ENCODE measurements at places on chromosomes 2 and 18.

- no peak for DNase-seq
- H3K4me1 ChIP-seq: no peaks in the 10 kb centered on the region
- H3K27ac ChIP-seq: no peak overlapping the region
- H3K36me3 ChIP-seq: no peaks in the 10 kb centered on the region
Measured at GRCh38 chr2:184681642-184682321, 83.5 kb downstream of the ZNF804A start.

DNA sequence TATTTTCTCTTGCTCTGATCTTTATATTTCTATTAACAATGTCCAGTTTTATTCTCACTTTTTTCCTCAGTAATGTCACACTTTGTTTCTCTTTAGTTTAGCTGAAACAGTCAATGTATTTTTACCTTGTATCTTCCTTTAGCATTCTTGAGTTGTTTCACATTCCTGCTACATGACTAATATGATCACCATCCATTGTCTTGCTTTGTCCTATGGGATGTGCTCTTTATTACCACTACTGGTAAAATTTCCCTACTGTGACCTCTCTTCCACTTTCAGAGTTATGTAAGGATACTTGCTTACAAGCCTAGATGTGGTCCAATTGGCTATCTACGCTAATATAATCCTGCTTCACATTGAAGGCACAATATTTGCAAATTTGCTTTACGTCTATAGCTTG lies 457.9 kb downstream of the PIK3C3 start:
- H3K4me3 ChIP-seq: no peak overlapping the region
- H3K27ac ChIP-seq: no peak overlapping the region
- no peaks in the 10 kb centered on the region for H3K27me3 ChIP-seq
- no peaks in the 10 kb centered on the region for H3K4me1 ChIP-seq
- H3K36me3 ChIP-seq: no peaks in the 10 kb centered on the region

DNA sequence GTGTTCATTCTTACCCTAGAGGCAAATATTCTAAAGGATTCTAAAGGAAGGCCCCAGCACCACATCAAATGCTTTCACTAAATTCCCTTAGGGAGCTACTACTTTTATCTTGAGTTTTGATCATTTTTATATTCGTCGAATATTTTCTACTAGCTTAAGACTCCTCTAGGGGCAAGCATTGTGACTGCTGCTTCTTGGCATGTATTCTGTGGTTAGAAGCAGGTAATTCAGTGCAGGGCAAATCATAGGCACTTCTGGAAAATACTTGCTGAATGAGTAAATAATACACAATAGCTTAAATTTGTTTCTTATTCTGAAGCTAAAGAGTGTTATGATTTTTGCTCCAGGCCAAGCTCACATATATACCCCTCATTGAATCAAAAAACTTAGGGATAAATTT lies 136.4 kb downstream of the LRP2 start:
- no peak overlapping the region for H3K27ac ChIP-seq
- H3K27me3 ChIP-seq: peaks cover 9% of the 10 kb centered on the region
- DNase-seq: no peak
- H3K36me3 ChIP-seq: no peaks in the 10 kb centered on the region
- no peaks in the 10 kb centered on the region for H3K4me1 ChIP-seq

GRCh38 chr2:73908689-73909652 lies 16.2 kb downstream of the ACTG2 start:
- H3K4me3 ChIP-seq: no peak overlapping the region
- no peak for DNase-seq
- no peak overlapping the region for H3K27ac ChIP-seq
- no peaks in the 10 kb centered on the region for H3K4me1 ChIP-seq
- no peaks in the 10 kb centered on the region for H3K36me3 ChIP-seq

DNA sequence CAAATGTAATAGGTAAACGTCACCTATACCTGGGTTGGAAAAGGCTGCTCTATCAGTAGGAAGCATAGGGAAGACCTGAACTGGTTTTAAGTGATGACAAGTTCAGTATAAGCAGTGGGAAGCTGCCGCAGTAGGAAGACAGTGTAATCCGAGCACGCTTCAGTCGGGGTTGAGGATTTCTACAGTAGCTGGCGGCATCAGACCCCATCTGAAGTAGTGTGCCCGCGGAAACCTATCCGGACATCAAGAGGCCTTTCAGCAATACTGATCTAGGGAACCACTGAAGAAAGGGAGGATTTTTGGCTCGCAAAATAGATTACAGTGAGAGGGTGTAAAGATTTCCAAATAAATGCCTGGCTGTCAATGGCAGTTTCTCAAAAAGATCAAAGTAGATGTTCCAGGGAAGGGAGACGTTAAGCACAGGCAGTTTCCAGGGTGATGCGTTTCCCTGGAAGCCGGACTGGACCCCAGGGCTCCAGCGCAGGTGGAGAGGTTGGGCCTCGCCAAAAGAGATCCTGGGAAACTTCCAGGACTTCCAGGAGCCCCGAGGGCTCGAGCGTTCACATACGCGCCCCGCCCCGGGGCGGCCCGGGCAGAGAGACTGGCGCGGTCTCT lies 5.3 kb downstream of the LOXL3 start:
- H3K4me1 ChIP-seq: peaks cover 38% of the 10 kb centered on the region
- H3K4me3 ChIP-seq: peak overlapping the region; percentile 71
- peak overlapping the region; percentile 89 for H3K27ac ChIP-seq
- H3K27me3 ChIP-seq: peaks cover 23% of the 10 kb centered on the region

GRCh38 chr2:147449323-147449991 lies 395.4 kb upstream of the ACVR2A start:
- no peak overlapping the region for H3K4me3 ChIP-seq
- H3K27ac ChIP-seq: no peak overlapping the region
- peaks cover 12% of the 10 kb centered on the region for H3K27me3 ChIP-seq
- H3K4me1 ChIP-seq: no peaks in the 10 kb centered on the region
- no peaks in the 10 kb centered on the region for H3K36me3 ChIP-seq
- DNase-seq: no peak

DNA sequence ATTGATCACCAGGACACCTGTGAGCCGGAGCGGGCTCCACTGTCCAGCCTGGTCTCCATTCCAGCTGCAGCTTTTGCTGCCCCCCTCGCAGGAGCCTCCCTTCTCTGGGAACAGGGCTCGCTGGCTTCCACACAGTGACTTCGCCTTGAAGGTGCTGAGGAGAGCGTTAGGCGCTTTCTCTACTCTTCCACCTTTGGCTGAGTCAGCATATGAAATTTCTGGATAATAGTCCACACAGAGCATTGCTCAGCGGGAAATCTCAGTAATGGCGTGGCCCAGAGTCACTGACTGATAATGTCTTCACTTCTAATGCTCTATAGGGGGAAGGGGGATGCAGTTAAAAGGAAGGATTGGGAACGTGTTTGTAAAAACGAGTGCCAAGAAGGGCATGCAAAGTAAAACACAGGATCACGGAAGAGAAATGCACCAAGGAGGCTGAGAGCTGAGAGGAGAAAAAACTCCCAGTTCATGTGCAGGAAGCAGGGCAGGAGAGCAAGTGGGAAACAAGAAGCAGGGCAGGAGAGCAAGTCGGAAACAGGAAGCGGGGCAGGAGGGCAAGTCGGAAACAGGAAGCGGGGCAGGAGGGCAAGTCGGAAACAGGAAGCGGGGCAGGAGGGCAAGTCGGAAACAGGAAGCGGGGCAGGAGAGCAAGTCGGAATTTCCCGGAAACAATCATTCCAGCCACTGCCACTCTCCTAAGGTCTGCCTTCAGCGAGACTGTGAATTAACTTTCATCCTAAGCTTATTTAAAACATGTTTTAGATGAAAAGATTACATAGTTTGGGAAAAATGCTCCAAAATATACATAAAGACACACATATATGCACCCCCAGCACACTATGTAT lies 77.7 kb downstream of the MYT1L start:
- H3K27me3 ChIP-seq: peaks cover 16% of the 10 kb centered on the region
- no peak overlapping the region for H3K4me3 ChIP-seq
- no peaks in the 10 kb centered on the region for H3K36me3 ChIP-seq
- no peaks in the 10 kb centered on the region for H3K4me1 ChIP-seq

DNA sequence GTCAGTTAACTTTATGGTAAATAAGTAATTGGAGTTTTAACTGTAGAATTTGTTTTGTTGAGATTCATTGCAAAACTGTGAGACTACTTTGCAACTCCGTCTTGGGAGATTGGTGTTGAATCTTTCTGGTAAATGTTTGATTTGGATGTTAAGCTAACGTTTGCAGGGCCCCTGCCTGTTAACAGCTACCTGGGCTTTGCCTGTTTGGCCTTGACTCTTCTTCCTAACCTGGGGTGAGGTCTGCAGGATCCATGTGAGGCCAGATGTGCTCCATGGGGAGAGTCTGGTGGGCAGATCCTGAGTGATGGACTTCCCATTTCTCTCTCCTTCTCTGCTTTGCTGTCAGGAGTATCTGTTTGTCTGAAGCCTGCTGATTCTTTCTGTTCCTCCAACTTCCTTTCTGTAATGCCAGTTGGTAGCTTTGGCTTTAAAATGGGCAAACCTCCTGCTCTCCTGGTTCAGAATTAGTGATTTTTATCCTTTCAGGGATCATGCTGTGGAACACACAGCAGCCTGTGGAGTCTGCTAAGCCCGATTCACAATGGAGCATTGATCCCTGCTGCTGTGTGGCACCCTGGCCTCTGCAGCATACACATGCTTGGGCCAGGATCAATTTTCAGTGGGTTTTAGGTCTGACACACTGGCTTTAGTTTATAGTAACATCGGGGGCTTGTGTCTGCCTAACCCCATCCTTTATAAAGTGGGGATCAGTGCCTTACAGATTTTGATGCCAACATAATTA lies 36.3 kb downstream of the PTPRM start:
- no peak for DNase-seq
- H3K27ac ChIP-seq: peak overlapping the region; percentile 2
- H3K4me3 ChIP-seq: no peak overlapping the region
- H3K4me1 ChIP-seq: peaks cover 95% of the 10 kb centered on the region
- no peaks in the 10 kb centered on the region for H3K36me3 ChIP-seq

DNA sequence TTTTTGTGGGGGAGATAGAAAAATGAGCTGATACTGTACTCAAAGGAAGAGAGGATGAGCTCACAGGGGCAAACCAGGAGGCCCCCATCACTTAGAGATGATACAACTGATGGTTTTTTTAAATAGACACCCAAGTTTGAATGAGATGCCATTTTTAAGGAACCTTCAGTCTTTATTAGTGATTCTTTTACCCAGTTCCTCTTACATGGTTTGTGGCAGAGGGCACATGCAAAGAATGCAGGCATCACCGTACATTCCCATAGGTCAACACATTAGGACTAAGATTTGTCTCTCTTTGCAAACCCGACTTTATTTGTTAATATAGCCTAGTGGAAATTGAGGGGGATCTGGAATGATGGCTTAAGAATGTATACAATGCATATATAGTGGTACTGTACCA lies 250.9 kb downstream of the ASXL3 start:
- DNase-seq: no peak
- H3K27me3 ChIP-seq: no peaks in the 10 kb centered on the region
- no peak overlapping the region for H3K4me3 ChIP-seq
- H3K4me1 ChIP-seq: no peaks in the 10 kb centered on the region
- H3K27ac ChIP-seq: no peak overlapping the region
- H3K36me3 ChIP-seq: no peaks in the 10 kb centered on the region

DNA sequence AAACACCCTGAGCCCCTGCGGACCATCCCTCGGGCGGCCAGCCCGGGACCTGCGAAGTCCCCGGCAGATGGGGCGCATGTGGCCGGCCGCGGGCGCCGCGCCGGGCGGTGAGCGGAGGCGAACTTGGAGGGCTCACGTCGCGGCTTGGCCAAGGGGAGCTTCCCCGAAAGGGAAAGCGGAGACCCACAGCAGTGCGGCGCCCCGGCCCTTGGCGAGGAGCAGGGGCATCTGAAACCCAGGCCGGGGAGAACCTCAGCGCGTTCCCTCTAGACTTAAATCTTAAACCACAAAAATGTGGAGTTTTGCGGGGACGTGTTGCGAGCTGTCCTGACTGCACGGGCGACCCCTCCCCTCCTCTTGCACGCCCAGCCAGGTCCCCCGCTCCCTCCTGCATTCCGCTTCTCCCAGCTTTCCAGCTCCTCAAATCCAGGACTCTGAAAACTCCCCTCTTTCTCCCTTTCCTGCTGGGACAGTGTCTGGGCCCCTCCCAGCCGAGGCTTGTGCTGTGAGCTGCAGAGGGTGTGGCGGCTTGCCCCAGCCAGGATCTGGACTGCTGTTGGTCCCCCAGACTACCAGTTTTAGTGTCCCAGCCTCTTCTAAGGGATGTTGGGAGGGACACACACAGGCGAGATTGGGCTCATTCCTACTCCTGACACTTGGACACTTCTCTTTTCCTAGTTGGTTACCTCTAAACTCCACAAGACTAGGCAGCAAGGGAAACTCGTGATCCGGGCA lies 1.3 kb downstream of the FMNL2 start:
- H3K4me3 ChIP-seq: peak overlapping the region; percentile 97
- no peaks in the 10 kb centered on the region for H3K36me3 ChIP-seq

DNA sequence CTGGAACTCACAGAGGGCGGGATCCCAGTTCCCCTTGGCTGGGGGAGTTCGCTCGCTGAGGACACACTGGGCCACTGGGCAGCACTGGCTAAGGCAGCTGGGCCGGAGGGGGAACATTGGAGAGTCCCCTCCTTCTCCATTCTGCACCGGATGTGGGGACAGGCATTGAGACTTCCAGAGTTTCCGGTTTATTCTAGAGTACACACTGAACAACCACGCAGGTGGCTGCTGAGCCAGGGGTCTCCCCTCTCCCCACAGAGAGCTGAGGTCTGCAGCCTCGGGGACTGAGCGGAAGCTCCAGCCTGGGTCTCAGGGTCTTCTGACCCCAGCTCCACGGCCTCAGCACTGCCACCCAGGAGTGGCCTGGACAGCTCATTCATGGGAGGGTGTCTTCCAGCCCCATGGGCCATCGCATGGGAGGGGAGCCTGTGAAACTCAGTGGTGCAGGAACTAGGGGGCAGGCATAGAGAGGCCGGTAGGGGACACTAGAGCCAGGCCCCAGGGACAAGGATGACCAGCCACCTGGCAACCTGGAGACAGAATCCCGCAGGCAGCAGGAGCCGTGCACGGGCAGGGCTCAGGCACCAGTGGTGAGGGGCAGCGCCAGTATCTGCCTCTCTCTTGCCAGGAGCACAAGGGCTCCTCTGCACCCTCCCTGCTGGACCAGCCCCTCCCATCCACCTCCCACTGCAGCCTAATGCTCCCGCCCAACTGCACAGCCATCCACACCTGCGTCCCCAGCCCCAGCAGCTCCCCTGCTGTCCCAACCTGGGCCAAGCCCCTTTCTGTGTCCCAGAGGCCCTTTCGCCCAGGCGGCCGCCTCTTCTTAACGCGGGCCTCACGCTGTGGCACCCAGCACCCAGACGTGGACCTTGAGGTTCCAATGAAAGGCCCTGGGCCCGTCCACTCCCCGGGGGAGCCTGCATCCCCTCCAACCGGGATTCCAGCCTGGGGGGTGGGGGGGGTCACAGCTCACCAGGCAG lies 45.1 kb upstream of the GPC1 start:
- no peaks in the 10 kb centered on the region for H3K27me3 ChIP-seq
- DNase-seq: no peak
- H3K27ac ChIP-seq: no peak overlapping the region
- no peaks in the 10 kb centered on the region for H3K36me3 ChIP-seq
- H3K4me1 ChIP-seq: peaks cover 13% of the 10 kb centered on the region

- no peaks in the 10 kb centered on the region for H3K27me3 ChIP-seq
- peaks cover 11% of the 10 kb centered on the region for H3K4me1 ChIP-seq
- H3K4me3 ChIP-seq: no peak overlapping the region
- H3K27ac ChIP-seq: no peak overlapping the region
- DNase-seq: no peak
- peaks cover 33% of the 10 kb centered on the region for H3K36me3 ChIP-seq
Measured at GRCh38 chr2:159769147-159769546, 28.9 kb downstream of the CD302 start.
